ENCODE measurements at places on chromosomes 4 and X. TPM values are rescaled to one million over a fixed set of nuclear protein-coding genes. Genes with fewer than 3 reads are reported as not detected.

UBQLN2 gene
- 39.7 TPM for total RNA-seq

DNA sequence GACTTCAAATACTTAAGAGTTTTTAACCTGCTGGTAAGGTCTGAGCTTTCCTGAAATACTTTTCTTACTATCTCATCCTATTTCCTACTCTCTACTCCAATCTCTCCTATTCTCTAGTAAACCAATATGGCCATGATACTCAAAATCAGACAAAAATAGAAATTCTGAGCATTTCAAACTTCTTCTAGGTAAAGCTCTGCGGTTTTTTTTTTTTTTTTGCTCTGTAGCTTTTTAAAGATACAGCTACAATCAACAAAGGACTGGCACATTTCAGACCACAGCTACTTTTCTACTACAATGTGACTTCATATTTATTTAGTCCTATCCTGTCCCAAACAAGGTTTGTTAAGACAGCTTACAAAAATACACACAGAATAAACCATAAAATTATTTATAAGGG is 31.1 kb downstream of the MAML3 start:
- DNase-seq, result no peak
- no peak overlapping the region for H3K27ac ChIP-seq
- no peaks in the 10 kb centered on the region for H3K36me3 ChIP-seq
- peaks cover 2% of the 10 kb centered on the region for H3K4me1 ChIP-seq

DNA sequence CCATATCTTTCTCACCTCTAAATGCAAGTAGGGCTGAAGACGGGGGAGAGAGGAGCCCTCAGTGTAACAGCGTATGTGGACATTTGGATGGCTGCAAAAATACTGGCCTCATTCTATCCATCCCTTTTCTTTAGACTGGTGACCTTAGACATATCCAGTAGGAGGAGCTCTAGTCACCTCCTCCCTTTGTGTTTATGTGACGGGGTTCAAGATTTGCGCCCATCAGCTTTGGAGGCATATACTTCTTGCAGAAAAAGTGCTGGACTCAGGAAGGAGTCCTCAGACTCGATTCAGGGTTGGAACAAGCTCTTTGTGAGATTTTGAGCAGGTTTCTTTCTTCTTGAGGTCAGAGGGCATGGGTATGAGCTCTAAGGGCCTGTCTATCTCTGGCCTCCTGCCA is 86.2 kb downstream of the MAMLD1 start:
- no peaks in the 10 kb centered on the region for H3K36me3 ChIP-seq
- H3K27me3 ChIP-seq, result no peaks in the 10 kb centered on the region
- H3K4me3 ChIP-seq, result no peak overlapping the region

DNA sequence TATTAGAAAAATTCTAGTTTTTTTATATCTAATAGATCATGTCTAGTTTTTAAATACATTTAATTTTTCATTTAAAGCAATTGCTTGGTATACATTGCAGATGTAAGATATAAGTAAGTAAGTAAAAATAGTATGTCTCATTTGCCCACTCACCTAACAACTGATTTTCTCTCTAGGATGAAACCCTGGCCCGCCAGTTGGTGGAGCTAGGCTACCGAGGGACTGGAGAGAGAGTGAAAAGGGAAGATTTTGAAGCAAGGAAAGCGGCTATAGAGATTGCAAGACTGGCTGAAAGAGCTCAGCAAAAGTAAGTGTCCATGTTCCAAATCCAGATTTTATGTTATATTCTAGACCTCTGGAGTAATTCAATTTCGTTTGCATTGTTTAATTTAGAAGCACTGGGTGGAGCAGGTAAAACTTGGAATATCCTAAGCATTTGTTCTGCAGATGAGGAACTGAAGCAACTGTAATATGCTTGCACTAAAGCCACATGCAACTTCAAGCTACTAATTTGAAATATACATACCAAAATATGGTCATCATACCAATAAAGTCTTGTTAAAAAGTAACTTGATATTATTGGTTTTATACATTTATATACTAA is 27.1 kb downstream of the CFAP299 start:
- H3K27ac ChIP-seq, result no peak overlapping the region
- DNase-seq, result peak; percentile 59
- H3K4me1 ChIP-seq, result peaks cover 2% of the 10 kb centered on the region
- H3K36me3 ChIP-seq, result no peaks in the 10 kb centered on the region
- H3K4me3 ChIP-seq, result no peak overlapping the region

GRCh38 chr4:53854991-53855568 is 209.3 kb downstream of the CHIC2 start:
- DNase-seq, result no peak
- H3K36me3 ChIP-seq, result peaks cover 6% of the 10 kb centered on the region
- no peak overlapping the region for H3K27ac ChIP-seq
- peaks cover 22% of the 10 kb centered on the region for H3K4me1 ChIP-seq

GRCh38 chrX:14777525-14777924 is 95.3 kb downstream of the FANCB start:
- no peaks in the 10 kb centered on the region for H3K27me3 ChIP-seq
- H3K27ac ChIP-seq, result no peak overlapping the region
- H3K4me1 ChIP-seq, result peaks cover 8% of the 10 kb centered on the region

Measured in mesothelial cell of epicardium (in vitro differentiated cells).